ENCODE measurements at places on chromosomes 12 and 14.

- peak; percentile 31 for DNase-seq
These were observed 3.2 kb upstream of the FICD start for GRCh38 chr12:108511633-108512540.

GRCh38 chr14:90732139-90732538 lies 84.1 kb downstream of the TTC7B start:
- DNase-seq: no peak

DNA sequence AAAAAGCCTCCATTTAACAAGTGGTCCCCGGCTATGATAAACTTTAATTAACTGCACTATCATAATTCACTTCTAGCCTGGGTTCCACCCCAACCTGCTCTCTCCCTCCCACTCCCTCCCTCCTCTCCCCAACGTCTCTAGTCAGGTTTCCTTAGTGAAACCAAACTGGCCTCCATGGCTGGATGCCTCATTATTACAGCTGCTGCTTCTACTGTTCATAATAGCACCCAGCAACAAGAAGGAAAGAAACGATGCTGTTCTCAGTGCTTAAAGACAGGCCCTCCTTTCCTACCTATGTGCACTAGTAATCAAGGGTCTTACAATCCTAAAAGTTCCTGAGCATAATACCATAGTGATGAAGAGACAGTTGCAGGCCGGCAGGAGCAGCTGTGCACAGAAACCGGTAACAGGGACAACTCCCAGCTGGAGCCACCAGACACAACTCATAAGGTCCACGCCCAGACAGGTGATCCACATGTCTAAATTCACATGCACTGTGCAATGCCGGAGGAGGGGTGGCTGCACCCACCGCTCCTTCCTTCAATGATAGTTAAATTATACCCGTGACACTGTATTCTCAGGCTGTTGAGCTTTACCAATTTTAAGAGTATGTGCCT lies 6.2 kb downstream of the IRF2BPL start:
- no peak for DNase-seq

- no peak for DNase-seq
These were observed 31.3 kb downstream of the CORO1C start for GRCh38 chr12:108699955-108700563.

DNA sequence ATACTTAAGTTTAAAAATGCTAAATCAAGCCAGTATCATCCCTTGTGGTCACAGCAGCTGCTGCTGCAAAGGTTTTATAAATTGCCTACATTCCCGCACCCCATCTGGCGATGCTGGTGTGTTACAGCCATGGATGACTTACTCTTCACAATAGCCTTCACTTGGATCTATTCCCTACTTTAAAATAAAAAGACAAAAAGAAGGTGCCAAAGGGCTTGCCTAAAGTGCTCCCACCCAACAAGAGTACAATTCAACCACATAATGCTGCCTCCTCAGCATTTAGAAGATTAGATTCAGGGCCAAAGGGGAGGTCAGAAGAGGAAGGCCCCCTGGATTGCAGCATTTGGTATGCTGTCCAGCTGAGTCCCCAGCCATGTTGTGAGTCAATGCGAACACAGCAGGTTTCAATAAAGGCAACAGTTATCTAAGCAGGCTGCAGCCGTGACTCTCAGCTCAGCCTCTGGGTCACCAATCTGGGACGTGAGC lies 176.1 kb downstream of the DAD1 start:
- DNase-seq: no peak

GRCh38 chr12:16949371-16949770 lies 343.4 kb upstream of the LMO3 start:
- DNase-seq: no peak

DNA sequence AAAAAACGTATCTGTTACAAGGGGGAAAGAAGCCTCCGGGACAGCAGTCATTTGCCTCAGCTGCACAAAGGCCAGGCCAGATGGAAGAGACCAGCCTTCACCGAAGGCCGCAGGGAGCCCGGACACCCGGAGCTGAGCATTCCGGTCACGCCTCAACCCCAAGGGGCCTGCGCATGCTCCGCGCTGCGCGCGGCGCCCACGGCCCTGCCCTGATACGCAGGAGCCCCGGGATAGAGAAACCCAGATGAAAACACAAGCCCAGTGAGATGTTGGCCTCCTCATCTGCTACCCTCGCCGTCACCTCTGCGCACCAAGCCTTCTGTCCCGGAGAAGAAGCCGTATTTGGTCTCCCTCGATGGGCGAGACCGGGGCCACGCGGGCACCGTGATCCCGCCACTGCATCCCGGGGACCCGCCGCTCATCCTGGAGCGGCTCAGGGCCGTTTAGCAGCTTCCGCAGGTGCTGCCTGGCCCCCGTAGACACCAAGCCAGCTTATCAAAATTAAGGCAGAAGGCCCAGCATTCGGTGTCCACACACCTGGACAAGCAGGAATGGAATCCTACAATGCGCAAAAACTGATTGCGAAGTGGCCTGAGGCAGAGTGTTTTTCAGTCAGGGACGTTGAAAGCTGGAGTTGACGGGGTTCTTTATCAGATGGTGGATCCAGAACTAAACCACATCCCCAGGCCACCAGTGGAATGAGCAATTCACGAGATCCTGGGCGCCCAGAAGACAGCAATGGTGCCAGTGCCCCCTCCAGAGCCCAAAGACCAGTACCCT lies 2.6 kb downstream of the OR8S1 start:
- no peak for DNase-seq

DNA sequence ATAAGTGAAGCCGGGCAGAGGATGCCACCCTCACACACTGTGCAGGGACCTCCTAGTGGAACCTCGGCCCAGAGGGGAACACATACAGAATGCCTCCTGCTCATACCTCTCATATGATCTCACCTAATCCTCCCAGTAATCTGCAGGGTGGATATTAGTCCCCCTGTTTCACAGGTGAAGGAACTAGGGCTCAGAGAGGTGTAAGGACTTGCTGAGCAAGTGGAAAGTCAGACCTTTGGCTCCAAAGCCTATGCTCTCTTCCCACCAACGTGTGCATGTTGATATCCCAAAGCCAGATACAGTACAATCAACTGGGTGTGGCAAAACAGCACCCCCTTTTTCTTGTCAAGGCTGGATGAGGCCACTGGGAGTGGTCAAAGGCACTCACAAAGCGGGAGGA lies 4.2 kb downstream of the MYH6 start:
- no peak for DNase-seq

DNA sequence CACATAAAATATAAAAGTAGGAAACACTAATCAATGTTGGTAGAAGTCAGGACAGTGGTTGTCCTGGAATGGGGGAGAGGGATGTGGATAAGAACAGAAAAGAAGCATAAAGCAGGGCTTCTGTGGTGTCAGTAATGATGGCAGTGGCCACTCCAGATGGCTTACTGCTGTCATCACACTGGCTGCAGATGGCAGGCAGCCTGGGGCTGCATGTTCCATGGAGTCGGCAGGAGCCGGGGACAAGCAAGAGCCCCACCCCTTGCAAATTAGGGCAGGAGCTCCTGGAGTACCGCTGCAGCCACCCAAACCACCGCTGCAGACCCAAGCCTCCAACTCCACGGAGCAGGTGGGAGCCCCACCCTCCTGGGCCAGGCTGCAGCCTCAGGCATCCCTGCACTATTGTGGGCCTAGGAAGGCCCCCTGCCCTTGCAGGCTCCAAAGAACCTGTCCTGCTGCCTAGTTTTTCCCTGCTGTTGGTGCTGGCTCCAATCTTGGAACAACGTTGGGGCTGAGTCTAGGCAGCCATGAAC lies 28.8 kb upstream of the SLC5A8 start:
- no peak for DNase-seq

GRCh38 chr12:108373111-108373510 lies 34.0 kb upstream of the CMKLR1 start:
- DNase-seq: no peak

DNA sequence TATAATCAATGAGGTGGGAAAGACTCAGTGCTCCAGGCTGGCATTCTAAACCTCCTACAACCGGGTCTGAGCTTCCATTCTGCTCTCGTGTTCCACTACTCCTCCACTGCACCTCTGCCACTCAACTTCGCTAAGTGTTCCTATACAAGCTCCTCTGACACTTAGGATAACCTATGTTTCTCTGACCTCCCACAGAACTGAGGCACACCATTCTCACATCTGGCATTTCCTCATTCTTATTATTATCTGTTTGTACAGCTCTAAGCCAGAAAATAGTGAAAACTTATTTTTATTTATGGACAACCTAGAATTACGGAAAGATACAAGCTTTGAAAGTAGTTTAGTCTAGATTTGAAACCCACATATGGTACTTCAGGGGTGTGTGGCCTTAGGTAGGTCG lies 127.0 kb downstream of the MED13L start:
- DNase-seq: no peak

GRCh38 chr14:72060917-72061316 lies 128.7 kb downstream of the RGS6 start:
- no peak for DNase-seq

- DNase-seq: no peak
These were observed 130.2 kb upstream of the ATP2B1 start for GRCh38 chr12:89838833-89839232.

GRCh38 chr12:122835750-122836026 lies 431 bp downstream of the HIP1R start:
- no peak for DNase-seq

DNA sequence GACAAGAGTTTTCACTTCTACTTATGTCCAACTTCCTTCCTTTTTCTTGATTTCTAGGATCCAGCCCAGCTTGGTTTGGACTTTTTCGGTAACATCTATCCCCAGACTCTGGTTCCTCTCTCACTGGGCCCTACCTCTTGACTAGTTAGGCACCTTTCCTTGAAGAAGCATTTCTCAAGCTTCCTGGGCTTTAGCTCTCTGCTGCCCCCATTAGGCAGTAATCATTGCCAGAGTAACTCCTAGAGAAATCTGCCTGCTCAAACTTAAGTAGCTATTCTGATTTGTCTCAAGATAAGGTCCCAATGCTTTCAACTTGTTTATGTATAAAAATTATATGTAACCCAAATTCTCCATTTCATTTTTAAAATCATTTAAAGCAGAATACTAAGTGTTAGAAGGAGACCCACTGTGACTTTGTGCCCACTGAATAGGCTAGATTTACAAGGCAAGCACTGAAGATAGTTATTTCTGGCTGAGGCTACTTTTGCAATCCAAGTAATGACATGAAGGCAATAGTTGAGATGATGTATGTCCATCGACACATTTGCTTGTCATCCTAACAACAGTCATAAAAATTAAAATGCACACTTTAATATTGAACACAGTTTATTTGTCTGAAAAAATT lies 275.0 kb upstream of the G2E3 start:
- no peak for DNase-seq

- no peak for DNase-seq
These were observed 12.4 kb downstream of the HDAC7 start for GRCh38 chr12:47807338-47807737.

- DNase-seq: no peak
These were observed 92.3 kb upstream of the ARID2 start for GRCh38 chr12:45637242-45637641.

DNA sequence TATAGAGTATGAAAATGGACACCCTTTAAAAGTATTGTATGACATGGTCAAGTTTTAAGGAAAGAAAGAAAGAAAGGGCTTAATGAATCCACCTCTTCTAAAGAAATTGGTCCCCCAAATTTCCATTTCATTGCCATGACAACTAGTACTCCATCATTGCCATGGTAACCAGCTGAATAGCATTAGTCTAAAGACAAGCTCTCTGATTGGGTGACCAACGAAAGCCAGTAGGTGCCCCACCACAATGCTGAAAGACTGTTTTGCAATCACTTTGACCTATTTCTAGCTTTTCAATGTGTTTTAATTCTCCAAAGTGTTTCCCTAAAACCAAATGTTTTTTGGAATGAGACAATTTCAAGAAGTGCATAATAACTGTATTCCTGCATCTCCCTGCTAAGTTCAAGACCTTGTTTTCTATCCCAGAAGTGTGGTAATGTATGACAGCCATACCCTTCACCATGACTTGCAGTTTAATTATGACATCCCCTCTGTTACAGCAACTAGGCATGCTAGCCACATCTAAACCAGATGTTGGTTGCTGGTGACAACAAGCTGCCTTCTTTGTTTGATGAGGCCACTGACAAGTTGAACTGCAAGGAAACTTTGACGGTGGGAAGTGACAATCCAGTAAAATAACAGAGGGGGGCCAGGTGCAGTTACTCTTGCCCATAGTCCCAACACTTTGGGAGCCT lies 46.7 kb downstream of the KICS2 start:
- no peak for DNase-seq

DNA sequence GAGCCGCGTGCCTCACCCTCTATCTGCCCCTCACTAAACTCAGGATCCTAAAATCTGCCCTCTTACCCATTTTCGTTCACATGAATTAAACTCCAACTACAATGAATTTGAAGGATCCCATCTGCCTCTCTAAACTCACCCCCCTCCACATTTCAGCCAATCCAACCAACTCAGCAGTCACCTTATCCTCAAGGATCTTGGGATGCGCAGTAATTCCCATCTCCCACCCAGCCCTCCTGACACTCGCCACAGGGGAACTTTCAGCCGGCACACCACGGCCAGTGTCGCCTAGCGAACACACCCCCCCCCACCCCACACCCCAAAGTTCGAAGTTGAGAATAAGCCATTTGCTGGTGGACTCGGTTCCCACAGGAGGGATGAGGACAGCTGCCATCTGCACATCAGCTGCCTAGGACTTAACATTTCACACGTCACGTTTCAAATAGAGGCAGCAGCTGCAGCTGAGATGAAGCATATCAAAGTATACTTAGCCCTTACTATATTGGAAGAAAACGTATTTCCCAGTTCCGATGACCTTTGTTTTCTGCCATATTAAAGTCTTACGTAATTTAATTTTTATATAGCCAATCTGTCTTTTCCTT lies 8.7 kb upstream of the SELPLG start:
- DNase-seq: no peak

DNA sequence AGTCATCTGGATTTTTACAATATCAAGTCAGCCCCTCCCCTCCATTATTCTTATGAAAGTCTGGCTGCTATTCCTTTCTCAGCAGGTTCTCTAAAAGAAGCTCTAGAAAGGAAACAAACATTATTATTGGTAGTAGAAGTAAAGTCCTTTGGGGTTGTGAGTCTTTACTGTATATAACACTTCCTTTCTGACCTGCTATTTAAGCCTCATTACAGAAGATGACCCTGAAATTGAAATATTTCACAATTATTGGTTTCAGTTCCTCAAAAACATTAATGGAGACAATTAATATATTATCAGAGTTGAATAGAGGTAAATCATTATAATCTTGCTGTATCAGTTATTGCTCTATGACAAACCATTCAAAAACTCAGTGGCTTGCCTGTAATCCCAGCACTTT lies 19.3 kb downstream of the PLEKHA5 start:
- DNase-seq: no peak

DNA sequence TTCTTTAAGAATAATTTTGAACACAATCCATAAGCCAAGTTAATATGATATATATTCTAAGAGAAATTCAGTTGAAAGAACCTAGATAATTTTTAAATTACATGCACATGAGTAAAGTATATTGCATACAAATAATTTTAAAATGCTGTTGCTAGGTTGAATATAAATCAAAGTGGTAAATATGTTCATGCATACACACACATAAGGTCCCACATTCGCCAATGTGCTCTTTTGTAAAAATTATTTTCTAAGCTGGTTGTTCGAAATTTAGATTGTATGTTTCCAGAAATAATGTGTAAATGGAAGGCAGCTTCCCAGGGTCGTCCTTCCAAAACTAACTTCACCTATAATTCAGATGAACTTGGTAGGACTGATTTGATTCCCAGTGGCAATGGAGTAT lies 173.7 kb upstream of the CCDC196 start:
- no peak for DNase-seq
